ENCODE measurements at places on chromosomes 5 and 9. TPM values are rescaled to one million over a fixed set of nuclear protein-coding genes. Genes with fewer than 3 reads are reported as not detected.

The SMIM27 gene
- total RNA-seq = 11.2 TPM

GRCh38 chr5:136081217-136081591 lies 51.4 kb upstream of the SMAD5 start:
- H3K27me3 ChIP-seq = peaks cover 63% of the 10 kb centered on the region
- H3K36me3 ChIP-seq = no peaks in the 10 kb centered on the region
- H3K27ac ChIP-seq = no peak overlapping the region
- peak overlapping the region; percentile 42 for H3K4me3 ChIP-seq

The ENTPD2 gene
- total RNA-seq = not detected

DNA sequence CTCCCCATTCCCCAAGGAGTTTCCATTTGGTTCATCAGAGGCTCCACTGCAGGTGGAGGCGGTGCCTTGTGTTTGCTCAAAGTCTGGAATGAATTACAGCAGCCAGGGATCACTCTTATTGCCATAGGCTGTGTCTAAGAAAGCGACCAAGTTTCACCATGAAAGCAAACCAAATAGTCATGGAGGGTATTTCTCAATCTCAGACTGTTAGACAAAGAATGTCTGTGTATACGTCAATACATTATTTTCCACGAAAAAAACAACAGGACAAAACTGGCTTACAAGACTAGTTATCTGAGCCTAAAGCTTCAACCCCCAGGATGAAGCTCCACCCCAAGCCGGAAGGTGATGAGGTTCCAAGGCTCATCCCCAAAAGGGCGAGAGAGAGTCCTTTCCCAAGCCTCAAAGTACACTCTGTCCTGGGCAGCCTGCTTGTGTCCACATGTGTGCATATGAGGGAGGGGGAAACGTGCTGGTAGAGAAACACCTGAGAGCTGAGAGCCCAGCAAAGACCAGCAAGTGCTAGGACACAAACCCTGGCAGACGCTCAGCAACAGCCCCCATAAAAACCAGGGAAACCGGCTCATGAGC lies 4.3 kb downstream of the B4GALT1 start:
- no peak overlapping the region for H3K4me3 ChIP-seq
- no peak overlapping the region for H3K27ac ChIP-seq
- H3K36me3 ChIP-seq = no peaks in the 10 kb centered on the region
- peak; percentile 94 for DNase-seq
- H3K4me1 ChIP-seq = peaks cover 78% of the 10 kb centered on the region
- no peaks in the 10 kb centered on the region for H3K27me3 ChIP-seq

DNA sequence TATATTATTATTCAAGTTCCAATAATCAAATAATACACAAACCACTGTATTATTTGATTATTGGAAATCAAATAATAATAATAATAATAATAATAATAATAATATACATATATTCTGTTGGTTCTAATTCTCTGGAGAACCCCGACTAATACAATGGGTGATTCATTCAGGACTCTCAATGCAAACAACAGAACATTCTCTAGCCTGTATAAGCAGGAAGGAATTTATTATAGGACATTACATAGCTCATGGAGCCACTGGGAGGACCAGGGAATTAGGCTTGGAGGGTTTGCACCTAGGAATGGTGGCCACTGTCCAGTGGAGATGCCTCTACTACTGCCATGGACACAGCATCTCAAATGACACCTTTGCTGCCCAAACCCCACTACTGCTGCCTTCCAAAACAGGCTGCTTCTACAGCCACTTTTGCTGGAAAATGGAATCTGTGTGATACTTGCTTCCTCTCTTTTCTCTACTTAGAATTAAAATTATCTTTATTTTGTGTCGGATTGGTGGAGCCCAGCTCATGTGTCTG lies 25.9 kb downstream of the PTGS1 start:
- no peaks in the 10 kb centered on the region for H3K4me1 ChIP-seq
- H3K27me3 ChIP-seq = no peaks in the 10 kb centered on the region
- H3K27ac ChIP-seq = no peak overlapping the region
- no peak for DNase-seq
- no peaks in the 10 kb centered on the region for H3K36me3 ChIP-seq
- no peak overlapping the region for H3K4me3 ChIP-seq

The ANGPTL2 gene
- 3.6 TPM for total RNA-seq

The CENPH gene
- 26.7 TPM for total RNA-seq

DNA sequence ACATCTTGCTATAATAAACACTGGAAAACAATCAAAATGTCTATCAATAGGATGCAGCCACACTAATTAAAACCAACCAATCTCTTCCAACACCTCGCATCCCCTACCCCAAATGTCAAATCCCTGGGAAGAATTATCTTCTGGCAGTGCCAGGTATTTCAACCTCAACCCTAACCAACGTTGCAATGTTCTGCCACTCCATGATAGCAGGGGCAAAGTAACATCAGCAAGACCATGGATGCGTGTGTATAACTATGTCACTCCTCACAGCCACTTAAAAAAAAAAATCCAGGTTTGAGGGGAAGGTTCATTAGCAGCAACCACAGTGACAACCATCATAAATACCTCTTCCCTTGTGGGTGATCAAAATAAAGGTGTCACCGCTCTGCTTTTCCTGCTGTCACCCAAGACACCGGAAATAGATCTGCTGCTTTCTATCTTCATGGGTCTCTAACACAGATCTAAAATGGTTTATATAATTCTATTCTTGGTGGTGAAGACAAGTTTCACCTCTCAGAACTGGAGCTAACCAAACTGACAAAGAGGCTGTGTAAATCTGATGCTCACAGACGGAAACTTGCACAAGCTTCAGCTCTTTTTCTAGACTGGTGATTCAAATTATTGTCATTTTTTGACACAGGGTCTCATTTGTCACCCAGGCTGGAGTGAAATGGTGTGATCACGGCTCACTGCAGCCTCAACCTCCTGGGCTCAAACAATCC lies 9.9 kb downstream of the HSPA9 start:
- H3K4me1 ChIP-seq = no peaks in the 10 kb centered on the region
- DNase-seq = no peak
- no peaks in the 10 kb centered on the region for H3K27me3 ChIP-seq
- peaks cover 83% of the 10 kb centered on the region for H3K36me3 ChIP-seq
- H3K27ac ChIP-seq = no peak overlapping the region

DNA sequence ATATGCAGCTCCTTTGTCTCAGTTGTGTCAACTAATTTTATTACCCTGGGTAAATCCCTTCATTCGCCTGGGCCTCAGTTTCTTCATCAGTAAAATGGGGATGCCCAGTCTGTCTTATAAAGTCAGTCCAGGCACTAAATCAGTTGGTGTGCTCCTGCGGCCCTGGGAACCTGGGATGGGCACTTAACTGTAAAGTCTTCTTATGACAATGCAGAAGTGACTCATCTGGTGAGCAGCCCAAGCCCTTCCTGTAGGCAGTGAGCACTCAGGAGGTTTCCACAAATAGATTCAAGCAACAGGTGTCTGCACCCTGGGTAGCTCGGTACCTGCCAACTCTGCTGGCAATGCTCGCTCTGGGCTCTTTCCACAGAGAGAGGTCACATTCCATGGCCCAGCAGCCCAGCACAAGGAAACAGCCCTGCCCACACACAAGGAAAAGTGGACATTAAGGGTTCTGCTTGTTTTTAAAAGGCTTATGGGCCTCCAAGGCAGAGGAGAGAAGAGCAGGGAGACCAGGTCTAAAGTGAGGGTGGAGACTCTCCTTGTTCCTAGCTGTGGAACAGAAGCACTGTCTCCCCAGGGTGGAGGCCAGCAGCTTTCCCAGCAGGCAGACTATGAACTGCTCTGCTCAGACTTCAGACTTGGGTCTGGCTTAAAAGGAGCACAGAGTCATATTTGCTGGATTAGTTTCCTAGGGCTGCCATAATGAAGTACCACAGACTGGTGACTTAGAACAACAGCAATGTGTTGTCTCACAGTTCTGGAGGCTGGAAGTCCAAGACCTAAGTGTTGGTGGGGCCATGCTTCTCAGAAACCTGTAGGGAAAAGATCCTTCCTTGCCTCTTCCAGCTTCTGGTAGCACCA lies 89.7 kb upstream of the ADRA1B start:
- no peaks in the 10 kb centered on the region for H3K27me3 ChIP-seq
- no peaks in the 10 kb centered on the region for H3K4me1 ChIP-seq
- DNase-seq = peak; percentile 47
- H3K4me3 ChIP-seq = no peak overlapping the region
- H3K27ac ChIP-seq = no peak overlapping the region

The RBM22 gene
- total RNA-seq = 39.0 TPM

DNA sequence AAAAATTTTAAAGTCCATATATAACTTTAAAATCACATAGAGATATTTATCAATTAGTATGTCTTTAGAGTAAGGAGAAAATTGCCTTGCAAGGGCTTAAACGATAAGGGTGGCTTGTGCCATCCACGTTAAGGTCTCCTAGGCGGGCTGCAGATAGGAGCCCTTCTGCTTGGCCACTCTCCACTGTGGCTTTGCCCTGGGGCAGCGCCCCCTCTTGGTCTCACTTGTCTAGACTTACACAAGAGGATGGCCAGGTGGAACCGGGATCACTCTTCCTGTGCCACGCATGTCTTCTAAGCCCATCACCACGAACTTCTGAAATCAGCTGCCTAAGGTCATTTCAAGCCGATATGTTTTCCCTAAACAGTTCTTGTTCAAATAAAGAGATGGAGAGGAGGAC lies 2.9 kb downstream of the FPGS start:
- H3K27ac ChIP-seq = no peak overlapping the region
- H3K4me1 ChIP-seq = peaks cover 29% of the 10 kb centered on the region
- H3K36me3 ChIP-seq = peaks cover 9% of the 10 kb centered on the region
- H3K27me3 ChIP-seq = no peaks in the 10 kb centered on the region

The HSPA9 gene
- total RNA-seq = 292 TPM

The NOXA1 gene
- total RNA-seq = 12.0 TPM

GRCh38 chr5:83503662-83504061 lies 32.1 kb downstream of the VCAN start:
- H3K36me3 ChIP-seq = peaks cover 38% of the 10 kb centered on the region
- H3K27ac ChIP-seq = peak overlapping the region; percentile 63
- no peaks in the 10 kb centered on the region for H3K4me1 ChIP-seq
- DNase-seq = peak; percentile 22

DNA sequence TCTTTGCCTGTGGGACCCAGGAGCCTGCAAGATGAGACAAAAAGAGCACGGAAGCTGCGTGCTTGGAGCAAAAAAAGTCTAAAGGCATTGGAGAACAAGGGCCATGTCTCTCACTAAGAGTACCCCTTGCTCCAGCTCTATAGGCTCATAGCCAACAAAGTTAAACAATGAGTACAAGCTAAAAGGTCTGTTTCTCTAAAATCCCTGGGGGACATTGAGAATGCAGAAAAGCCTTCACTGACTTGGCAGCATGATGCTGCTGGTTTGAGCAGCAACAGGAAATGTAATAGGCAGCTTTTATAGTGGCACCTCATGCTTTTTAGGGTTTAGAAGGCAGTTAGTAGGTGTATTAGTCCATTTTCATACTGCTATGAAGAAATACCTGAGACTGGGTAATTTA lies 287.5 kb downstream of the SMARCA2 start:
- no peaks in the 10 kb centered on the region for H3K36me3 ChIP-seq
- DNase-seq = peak; percentile 64
- H3K4me3 ChIP-seq = no peak overlapping the region
- no peaks in the 10 kb centered on the region for H3K4me1 ChIP-seq

The AK1 gene
- 174 TPM for total RNA-seq

The RFESD gene
- 1.3 TPM for total RNA-seq

GRCh38 chr9:35311891-35312639 lies 150.3 kb downstream of the UNC13B start:
- H3K4me1 ChIP-seq = peaks cover 4% of the 10 kb centered on the region
- H3K27me3 ChIP-seq = no peaks in the 10 kb centered on the region
- H3K36me3 ChIP-seq = no peaks in the 10 kb centered on the region
- peak; percentile 2 for DNase-seq

DNA sequence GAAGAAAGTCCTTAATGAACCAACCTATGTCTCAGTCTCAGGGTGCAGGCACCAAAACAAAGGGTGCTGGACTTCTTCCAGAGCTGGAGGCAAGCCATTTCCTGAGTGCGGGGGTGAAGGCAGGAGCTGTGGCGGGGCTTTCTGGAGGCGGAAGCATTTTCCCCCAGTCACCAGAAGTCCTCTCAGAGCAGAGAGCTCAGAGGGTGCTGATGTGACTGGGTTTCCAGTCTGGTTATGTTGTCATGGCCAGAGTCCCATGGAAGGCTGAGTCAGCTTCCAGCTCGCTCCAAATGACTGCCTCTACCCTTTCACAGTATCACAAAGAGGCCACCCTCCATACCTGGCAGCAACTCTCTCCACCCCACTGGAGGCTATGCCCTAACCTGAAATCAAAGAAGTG lies 86.0 kb downstream of the TRPC7 start:
- H3K27ac ChIP-seq = no peak overlapping the region
- no peak for DNase-seq
- no peak overlapping the region for H3K4me3 ChIP-seq
- no peaks in the 10 kb centered on the region for H3K36me3 ChIP-seq

The RABL6 gene
- total RNA-seq = 153 TPM
